ENCODE measurements at places on chromosomes 2 and 18. TPM values are rescaled to one million over a fixed set of nuclear protein-coding genes. Genes with fewer than 3 reads are reported as not detected.

ANKRD53 gene
- total RNA-seq = 0.71 TPM

DNA sequence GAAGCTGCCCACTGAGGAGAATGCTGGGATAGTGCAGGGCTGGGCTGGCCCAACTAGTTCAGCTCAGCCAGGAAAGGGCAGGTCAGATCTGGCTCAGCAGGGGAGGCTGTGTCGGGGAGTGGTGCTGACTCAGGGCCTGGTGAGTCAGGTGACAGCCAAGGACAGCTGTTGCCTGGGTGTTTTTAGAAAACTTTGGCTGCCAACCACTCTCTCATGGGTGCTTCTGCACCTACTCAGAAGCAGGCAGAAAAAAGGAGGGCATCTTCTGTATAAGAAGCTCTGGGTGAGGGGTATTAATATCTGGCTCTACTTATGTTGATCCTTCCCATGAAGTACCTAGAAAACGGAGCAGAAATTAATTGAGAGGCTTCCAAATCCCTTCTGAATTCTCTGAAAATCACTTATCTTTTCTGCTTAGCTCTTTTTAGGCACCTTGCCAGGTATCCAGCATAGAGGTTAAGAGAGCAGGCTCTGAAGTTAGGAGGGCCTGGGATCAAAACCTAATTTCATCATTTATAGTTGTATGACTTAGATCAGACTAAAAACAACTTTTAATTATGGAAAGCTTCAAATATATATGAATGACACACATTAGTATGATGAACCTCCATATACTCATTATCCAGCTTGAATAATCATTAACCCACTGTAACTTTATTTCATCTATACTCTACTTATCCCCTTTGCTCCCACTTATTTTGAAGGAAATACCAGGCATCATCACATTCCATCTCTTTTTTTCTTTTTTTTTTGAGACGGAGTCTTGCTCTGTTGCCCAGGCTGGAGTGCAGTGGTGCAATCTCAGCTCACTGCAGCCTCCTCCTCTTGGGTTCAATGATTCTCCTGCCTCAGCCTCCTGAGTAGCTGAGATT lies 15.5 kb upstream of the RAB10 start:
- no peaks in the 10 kb centered on the region for H3K27me3 ChIP-seq
- DNase-seq = no peak
- no peak overlapping the region for H3K4me3 ChIP-seq
- H3K4me1 ChIP-seq = no peaks in the 10 kb centered on the region
- no peak overlapping the region for H3K27ac ChIP-seq

GRCh38 chr2:50606145-50606544 lies 425.8 kb downstream of the NRXN1 start:
- H3K27ac ChIP-seq = no peak overlapping the region
- no peaks in the 10 kb centered on the region for H3K4me1 ChIP-seq
- no peak for DNase-seq

VIT gene
- not detected for total RNA-seq

NEU2 gene
- total RNA-seq = not detected

DNA sequence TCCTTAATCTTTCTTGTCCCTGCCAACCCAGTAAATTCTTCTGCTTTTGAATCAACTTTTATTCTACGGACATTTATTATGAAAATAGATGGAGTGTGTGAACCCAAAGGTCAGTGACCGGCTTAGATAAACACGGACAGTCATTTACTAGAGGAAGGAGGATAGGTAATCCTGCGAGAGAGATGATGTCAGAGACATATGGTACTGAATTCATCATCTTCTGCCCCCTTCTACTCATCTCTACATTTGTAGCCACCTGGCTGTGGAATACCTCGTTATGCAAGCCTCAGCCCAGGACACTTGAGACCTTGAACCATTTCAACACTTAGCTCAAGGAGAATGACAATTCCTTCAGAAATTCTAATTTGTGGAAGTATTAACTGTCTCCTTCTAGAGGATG lies 443.6 kb downstream of the TDRD15 start:
- H3K4me3 ChIP-seq = no peak overlapping the region
- H3K27ac ChIP-seq = no peak overlapping the region
- no peak for DNase-seq
- H3K36me3 ChIP-seq = no peaks in the 10 kb centered on the region
- H3K27me3 ChIP-seq = no peaks in the 10 kb centered on the region

GKN2 gene
- not detected for total RNA-seq

- peak overlapping the region; percentile 80 for H3K4me3 ChIP-seq
- DNase-seq = no peak
- peak overlapping the region; percentile 87 for H3K27ac ChIP-seq
- H3K4me1 ChIP-seq = peaks cover 72% of the 10 kb centered on the region
- no peaks in the 10 kb centered on the region for H3K36me3 ChIP-seq
Measured at GRCh38 chr18:55419132-55419946, 168.7 kb downstream of the TCF4 start.

DNA sequence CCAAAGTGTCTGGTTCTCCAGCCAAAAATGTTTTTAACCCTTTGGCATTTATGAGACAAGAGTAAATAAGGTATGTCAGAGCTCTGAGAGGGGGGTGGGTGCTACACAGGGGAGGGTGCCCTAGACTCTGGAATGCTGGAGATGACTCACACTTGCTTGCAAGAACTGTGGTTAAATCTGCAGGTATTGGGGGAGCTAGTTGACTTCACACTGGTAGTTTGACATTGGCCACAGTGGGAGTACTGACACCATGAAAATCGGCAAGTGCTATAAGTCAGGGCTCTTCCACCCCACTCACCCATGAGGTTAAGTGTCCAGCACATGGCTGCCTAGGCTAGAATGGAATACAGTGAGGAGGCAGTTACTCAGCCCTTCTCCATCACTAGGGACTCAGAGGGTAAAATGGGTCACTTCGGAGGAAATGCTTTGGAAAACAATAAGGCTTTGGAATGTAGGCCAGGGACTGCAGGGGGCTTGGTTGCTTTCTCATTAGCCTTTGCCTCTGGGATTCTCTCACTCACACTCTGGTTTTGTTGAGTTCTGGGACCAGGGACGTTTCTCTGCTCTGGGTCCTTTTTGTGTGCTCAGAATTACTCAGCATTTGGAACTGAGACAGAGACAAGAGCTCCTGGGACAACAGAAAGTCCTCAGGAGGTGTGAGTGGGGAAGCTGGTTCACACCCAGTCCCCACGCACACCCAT lies 91.6 kb downstream of the ACKR3 start:
- H3K4me3 ChIP-seq = no peak overlapping the region
- no peak overlapping the region for H3K27ac ChIP-seq
- peaks cover 24% of the 10 kb centered on the region for H3K27me3 ChIP-seq
- H3K4me1 ChIP-seq = no peaks in the 10 kb centered on the region

DNA sequence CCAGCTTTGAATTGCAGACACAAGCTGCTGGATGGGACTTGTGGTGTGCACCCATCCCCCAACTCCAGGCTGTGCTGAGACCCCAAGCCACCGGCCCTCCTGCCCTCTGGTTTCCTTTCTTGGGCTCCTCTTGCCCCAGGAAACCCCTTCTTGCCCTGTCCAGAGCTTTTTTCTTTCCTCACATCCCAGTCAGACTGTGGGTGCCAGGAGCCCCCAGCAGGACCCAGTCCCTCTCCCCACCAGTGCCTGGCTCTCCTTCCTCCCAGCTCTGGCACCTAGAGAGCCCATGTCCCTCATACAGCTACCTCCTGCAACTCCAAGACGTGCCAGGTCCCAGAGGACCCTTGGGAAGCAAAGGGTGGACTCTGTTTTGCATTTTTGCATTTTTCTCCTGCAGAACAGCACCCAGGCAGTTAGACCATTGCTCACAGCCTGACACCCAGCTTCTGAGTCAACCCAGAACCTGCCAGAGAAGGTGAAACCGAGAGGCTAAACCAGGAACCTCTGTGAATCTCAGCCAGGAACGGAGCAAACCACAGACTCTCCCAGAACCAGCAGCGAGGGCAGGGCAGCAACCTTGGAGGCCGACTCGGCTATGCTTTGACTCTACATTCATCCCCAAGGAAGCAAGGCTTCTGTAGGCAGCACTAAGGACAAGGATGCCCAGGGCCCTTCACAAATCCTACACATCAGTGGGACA lies 221.1 kb downstream of the ANAPC1 start:
- H3K36me3 ChIP-seq = no peaks in the 10 kb centered on the region
- no peak for DNase-seq
- peaks cover 11% of the 10 kb centered on the region for H3K4me1 ChIP-seq

DNA sequence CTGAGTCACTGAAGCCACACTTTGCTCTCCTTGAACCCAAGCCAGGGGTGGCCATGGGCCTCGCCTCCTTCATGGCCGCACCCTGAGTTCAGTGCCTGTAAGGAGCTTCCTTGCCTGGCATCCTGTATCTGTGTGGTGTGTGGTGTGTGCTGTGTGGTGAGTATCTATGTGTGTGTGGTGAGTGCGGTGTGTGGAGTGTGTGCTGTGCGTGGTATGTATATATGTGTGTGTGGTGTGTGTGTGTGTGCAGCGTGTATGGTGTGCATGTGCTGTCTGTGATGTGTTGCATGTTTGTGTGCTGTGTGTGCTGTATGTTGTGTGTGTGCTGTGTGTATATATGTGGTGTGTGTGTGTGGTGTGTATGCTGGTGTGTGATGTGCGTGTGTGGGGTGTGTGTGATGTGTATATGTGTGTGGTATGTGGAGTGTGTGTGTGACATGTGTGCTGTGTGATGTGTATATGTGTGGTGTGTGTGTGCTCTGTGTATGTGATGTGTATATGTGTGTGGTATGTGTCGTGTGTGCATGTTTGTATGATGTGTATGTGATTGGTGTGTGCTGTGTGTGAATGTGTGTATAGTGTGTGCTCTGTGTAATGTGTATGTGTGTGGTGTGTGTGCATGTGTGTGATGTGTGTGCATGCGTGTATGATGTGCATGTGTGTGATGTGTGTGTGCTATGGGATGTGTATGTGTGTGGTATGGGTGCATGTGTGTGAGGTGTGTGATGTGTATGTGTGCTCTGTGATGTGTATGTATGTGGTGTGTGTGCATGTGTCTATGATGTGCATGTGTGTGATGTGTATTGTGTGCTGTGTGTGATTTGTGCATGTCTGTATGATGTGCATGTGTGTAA lies 22.6 kb downstream of the PRELID3A start:
- H3K4me3 ChIP-seq = no peak overlapping the region
- DNase-seq = no peak
- H3K27me3 ChIP-seq = no peaks in the 10 kb centered on the region
- no peaks in the 10 kb centered on the region for H3K4me1 ChIP-seq

DNA sequence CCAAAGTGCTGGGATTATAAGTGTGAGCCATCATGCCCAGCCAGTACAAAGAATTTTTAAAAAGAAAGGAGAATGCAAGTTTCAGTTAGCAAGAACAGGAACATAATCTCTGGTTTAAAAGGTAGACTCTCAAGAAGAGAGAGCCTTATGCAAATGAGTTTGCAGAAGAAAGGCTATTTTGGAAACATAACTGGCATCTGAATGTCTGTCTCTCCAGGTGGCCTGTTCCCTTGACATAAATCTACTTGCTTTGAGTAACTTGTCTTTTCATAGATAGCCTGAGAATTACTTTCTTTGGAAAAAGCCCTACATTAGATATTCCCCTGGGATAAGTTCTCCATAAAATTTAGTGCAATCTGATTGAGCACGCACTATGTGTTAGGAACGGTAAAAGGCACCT lies 109.6 kb downstream of the ICOS start:
- H3K4me1 ChIP-seq = peaks cover 10% of the 10 kb centered on the region
- DNase-seq = no peak
- H3K36me3 ChIP-seq = no peaks in the 10 kb centered on the region
- H3K27me3 ChIP-seq = peaks cover 6% of the 10 kb centered on the region
- H3K4me3 ChIP-seq = no peak overlapping the region

MC2R gene
- total RNA-seq = not detected

GRCh38 chr2:207616185-207616584 lies 9.0 kb downstream of the METTL21A start:
- no peak overlapping the region for H3K4me3 ChIP-seq
- peaks cover 72% of the 10 kb centered on the region for H3K36me3 ChIP-seq
- DNase-seq = no peak
- H3K27ac ChIP-seq = no peak overlapping the region
- no peaks in the 10 kb centered on the region for H3K27me3 ChIP-seq

- H3K36me3 ChIP-seq = no peaks in the 10 kb centered on the region
- no peak for DNase-seq
- H3K27me3 ChIP-seq = peaks cover 5% of the 10 kb centered on the region
Measured at GRCh38 chr2:106280722-106281446, 86.8 kb upstream of the UXS1 start.

- peaks cover 66% of the 10 kb centered on the region for H3K36me3 ChIP-seq
- H3K4me1 ChIP-seq = peaks cover 7% of the 10 kb centered on the region
- H3K27me3 ChIP-seq = no peaks in the 10 kb centered on the region
- no peak overlapping the region for H3K4me3 ChIP-seq
Measured at GRCh38 chr18:9210966-9211365, 74.4 kb downstream of the ANKRD12 start.

TGFBRAP1 gene
- 25.0 TPM for total RNA-seq

DNA sequence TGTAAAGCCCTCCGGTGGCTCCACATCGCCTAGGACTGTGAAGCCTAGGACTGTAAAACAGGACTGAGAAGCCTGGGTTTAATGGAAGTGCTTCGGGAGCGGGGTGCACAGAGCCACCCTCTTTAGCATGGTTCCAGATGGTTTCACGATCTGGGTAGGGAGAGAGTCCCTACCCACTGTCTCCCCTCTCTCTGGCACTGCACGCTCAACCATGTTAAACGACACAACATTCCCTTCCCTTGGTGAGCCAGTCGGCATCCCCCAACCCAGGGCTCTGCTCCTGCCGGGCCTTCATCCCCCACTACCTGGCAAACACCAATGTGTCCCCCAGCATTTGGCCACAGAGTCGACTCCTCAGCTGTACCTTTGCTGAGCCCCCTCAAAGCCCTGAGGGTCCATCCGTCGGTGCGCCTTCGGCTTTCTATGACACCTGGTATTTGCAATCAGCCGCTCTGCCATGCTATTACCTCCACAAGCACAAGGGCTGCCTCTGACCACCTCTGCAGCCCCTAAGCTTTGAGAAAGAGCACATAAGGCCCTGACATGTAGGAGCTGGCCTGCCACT lies 1.1 kb downstream of the COPS9 start:
- peaks cover 39% of the 10 kb centered on the region for H3K36me3 ChIP-seq
- peaks cover 27% of the 10 kb centered on the region for H3K4me1 ChIP-seq
- no peak for DNase-seq
- no peak overlapping the region for H3K27ac ChIP-seq
- H3K27me3 ChIP-seq = peaks cover 3% of the 10 kb centered on the region
- H3K4me3 ChIP-seq = peak overlapping the region; percentile 88

DNA sequence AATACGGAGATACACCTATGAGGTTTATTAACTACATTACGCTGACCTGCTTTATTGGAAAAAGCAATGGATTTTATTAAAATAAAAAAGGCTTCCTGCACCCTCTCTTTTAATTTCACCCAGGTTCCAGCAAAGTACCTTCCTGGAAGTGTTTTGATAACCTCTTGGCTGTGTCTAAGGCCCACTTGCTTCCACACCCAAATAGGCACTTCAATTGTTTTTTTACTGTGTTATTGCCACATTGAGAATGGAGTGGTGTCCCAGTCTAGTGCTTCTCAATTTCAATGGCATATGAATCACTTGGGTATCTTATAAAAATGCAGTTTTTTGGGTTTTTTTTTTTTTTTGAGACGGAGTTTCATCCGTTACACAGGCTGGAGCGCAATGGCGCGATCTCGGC lies 47.6 kb downstream of the SF3B1 start:
- peaks cover 19% of the 10 kb centered on the region for H3K36me3 ChIP-seq
- H3K27me3 ChIP-seq = no peaks in the 10 kb centered on the region
- H3K4me1 ChIP-seq = no peaks in the 10 kb centered on the region
- no peak overlapping the region for H3K4me3 ChIP-seq
- no peak overlapping the region for H3K27ac ChIP-seq

AFF3 gene
- total RNA-seq = 228 TPM

- H3K27me3 ChIP-seq = no peaks in the 10 kb centered on the region
- no peak overlapping the region for H3K27ac ChIP-seq
- H3K36me3 ChIP-seq = no peaks in the 10 kb centered on the region
- no peak overlapping the region for H3K4me3 ChIP-seq
- no peak for DNase-seq
- peaks cover 49% of the 10 kb centered on the region for H3K4me1 ChIP-seq
Measured at GRCh38 chr2:144705328-144706245, 185.7 kb upstream of the ZEB2 start.
